ENCODE measurements at places on chromosomes 6 and 20.

GRCh38 chr6:95143408-95144180 lies 433.7 kb upstream of the MANEA start:
- DNase-seq = no peak

GRCh38 chr6:88142297-88142668 lies 23.9 kb downstream of the CNR1 start:
- DNase-seq = no peak

DNA sequence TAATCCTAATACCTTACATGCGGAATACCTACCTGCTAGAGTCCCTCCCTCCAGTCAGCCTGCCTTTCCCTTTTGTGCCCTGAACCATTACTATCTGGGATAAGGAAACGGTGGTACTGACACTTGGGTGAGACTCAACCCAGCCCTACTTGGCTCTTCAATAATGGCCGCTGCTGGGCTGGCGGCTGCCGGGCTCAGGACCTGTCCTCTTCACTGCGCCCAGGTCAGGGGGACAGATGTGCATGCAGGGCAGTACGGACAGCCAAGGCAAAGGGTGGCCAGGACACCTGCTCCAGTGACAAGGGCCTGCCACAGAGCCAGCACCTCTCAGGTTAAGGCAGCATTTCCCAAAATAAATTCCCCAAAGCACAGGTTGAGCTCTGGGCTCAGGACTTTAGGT lies 29.9 kb downstream of the UBE2V1 start:
- DNase-seq = no peak

DNA sequence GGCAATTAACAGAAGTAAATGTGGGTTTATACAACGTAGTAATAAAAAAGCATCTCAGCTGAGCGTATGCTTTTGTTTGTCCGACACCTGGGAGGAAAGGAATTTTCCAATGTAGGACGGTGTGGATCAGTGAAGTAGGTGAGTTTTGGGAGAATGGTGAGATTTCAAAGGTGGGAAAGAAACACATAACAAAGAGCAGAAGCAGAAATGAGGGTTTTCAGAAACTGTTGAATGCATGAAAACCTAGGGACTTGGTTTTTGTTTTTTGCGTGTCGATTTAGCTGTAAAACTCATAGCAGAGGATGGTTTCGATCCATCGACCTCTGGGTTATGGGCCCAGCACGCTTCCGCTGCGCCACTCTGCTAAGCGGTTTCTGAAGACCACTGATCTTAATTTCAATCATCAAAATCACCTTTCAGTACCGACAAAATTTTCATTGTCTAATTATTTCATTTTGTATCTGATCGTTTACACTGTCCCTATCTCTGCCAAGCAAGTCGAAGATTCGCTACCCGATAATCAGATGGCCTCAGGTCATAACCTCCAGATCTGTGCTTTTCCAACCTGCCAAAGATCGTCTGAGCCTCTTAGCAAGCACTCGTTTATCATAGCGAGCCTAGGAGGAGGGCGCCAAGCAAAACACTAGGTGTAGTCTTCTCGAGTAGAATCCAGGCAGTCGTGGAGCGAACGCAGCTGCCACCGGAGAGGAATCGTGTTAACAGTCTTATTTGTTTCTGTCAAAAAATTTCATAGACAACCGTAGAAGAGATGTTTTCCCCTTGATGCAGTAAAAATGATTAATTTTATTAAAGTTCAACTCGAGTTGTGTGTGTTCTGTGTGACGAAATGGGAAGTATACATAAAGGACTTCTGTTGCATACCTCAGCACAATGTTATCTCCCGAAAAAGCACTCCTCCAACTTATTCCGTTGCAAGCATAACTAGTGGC lies 20.9 kb upstream of the POM121L2 start:
- peak; percentile 39 for DNase-seq

- DNase-seq = no peak
These were observed 10.9 kb downstream of the ECHDC1 start for GRCh38 chr6:127332383-127332961.

GRCh38 chr20:62831361-62831788 lies 14.5 kb downstream of the COL9A3 start:
- DNase-seq = no peak

- DNase-seq = no peak
These were observed 6.0 kb downstream of the MTFR2 start for GRCh38 chr6:136244061-136244616.

- DNase-seq = no peak
These were observed 15.8 kb downstream of the TIAM2 start for GRCh38 chr6:155010940-155011339.
